ENCODE measurements at places on chromosomes 12 and 14.

- DNase-seq = no peak
These were observed 59.3 kb upstream of the BDKRB2 start for GRCh38 chr14:96145116-96145864.

DNA sequence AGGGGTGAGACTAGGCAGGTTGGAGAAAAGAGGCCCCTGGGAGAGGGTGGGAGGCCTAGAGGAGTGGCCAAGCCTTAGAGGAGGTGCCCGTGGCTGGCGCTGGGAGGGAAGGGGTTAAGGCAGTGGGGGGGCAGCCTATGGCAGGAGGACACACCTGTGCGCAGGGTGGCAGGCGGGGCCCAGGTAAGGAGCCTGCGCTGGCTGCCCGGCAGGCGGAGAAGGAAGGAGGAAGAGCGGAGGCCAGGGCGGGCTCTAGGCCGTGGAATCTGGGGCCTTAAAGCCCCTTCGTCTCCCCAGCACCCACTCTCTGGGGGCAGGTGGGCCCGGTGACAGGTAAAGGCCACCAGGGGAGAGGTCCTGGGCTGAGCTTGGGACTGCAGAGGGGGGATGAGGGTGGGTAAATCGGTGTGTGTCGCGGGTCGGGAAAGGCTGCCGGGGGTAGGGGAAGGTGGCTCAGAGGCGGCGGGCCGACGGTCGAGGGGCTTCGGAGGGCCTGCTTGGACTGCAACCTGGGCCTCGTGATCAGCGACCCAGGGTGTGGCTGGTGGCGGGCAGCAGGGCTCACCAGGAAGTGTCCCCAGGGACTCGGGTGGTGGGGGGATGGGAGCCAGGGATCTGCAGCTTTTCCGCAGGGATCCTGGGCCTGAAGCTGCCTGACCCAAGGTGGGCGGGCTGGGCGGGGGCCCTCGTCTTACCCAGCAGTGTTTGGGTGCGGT is 7.3 kb downstream of the PHB2 start:
- no peak for DNase-seq

- DNase-seq = peak; percentile 33
These were observed 49.2 kb downstream of the TESPA1 start for GRCh38 chr12:54935235-54935951.

DNA sequence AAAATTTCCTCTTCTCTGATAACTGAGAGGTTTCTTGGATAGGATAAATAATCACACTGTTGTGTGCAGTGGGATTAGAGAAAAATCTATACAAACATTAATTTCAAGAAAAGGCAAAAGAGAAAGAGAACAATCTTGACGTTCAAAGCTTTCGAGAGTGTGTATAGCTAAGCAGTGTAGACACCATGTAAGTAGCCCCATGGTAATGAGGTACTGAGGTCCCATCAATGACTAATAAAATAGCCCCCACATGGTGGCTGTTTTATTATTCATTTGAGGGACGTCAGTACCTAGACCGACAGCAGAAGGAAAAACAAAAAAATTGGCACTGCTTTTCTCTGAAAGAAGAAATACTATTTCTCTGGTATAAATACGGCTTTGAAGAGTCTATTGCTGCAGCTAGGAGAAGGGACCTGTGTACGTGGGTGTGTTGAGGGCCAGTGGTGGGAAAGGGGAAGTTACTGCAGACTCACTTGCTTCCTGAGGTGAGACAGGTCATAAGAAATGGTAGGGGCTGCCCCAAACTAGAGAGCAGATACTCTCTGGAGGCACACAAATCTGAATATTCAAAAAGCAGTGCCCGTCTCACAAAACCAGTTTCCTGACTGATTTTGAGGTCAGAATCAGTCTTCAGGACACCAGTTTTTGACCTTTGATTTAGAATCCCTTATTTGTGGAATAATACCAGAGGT is 339.8 kb downstream of the EMP1 start:
- DNase-seq = no peak

DNA sequence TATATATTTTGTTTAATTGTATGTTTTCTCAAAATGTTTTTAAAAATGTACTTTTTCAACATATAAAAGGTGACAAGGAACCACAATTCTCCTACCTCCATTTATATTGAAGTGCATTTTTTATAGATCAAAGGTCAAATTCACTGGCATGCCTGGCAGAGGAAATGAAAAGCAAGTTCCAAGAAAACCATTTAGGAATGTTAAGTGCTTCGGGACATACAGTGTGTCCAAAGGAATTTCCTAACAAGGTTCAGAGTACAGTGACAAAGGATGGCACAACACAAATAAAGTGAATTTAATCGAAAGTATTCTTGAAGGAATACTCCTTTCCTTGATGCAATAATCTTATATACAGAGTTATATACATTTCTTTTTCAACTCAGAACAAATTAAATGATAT is 242.3 kb downstream of the CCER1 start:
- DNase-seq = no peak

DNA sequence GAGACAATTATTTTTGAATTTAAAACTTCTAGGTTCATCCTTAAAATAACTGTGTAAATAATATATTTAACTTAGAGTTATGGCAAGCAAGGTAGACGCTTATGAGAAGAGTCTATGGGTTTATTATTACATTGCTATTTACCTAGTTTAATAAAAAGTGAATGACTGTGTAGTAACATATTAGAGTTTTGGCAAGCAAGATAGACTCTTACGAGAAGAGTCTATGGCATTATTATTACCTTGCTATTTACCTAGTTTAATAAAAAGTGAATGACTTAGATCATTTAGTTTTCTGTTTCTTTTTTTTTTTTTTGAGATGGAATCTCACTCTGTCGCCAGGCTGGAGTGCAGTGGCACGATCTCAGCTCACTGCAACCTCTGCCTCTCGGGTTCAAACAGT is 3.8 kb downstream of the RNF34 start:
- no peak for DNase-seq

- no peak for DNase-seq
These were observed 67.1 kb upstream of the CCND2 start for GRCh38 chr12:4206470-4206869.

DNA sequence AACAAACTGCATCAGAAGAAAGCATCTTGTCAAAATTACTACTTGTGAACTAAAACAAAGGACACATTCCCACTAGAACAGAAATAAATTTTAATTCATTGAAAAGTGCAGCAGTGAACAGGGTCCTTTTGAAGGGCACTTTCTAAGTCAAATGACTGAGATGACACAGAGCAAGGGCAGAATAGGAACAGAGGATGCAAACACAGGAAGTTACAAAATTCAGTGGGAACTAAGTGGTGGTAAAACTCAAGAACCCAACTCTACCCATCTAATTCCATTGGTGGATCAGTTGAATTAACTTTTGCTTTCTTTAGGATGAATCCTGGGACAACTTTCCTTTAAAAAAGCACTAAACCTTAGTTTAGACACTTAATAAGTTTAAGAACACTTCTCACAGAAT is 45.8 kb downstream of the GNS start:
- no peak for DNase-seq

DNA sequence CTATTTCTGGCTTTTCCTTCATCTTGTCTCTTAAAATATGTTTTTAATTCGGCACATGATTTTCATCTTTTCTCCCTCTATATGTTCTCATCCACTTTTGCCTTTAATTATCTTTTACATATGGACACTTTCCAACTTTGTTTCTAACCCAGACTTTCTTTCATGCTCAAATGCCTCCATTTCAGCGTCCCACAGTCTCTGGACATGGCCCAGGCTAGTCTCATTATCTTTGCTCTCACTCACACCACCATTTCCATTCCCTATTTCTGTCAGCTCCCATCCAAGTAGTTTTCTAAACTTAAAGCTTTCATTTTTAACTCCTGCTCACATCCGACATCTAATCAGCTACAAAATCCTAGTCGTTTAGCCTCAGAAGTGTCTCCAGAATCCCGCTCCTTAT is 14.8 kb downstream of the GTF2H3 start:
- no peak for DNase-seq

DNA sequence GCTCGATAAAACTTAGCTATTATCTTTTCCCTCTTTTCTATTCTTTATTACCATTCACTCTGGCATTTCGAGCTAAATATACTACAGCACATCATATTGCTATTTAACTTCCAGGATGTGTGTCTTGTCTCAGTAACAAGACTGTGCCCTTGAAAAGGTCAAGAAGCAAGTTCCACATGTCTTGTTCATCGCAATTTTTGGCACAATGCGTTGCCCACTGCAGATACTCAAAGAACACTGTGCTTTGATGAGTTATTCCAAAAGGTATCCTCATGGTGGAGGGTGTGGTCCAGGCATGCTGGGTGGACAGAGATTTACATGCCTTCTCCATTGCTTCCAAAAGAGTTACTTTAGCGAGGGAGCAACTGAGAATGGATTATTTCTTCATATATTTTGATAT is 6.6 kb downstream of the E2F7 start:
- DNase-seq = no peak

DNA sequence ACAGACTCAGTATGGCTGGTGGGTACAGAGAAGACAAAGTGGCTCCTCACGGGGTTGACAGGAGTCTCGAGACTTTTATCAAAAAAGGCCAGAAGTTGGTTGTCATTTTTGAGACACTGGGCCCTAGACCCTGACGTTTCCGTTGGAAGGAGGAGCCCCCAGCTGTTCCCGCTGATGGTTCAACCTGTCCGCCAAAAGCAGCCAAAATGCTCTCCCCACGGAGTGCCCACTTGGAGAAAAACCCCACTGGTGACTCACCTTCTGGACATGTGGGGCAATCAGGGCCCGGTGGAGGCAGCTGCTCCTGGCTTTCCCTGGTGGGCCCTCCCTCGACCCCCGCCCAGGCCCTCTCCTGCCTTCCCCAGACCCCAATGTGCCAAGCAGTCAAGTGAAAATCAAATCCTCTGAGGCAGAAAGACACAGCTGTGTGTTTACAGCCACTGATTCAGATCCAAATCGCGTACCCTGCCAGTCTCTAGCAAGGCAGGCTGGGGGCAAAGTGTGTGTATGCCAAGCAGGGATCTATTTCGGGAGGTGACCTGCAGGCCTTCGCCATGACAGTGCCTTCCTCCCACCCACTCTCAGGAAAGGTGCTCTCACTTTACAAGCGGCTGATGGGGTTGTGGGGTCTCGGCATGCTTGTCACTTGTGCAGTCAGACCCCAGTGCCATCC is 347.4 kb downstream of the DPF3 start:
- no peak for DNase-seq

GRCh38 chr12:123398550-123399254 is 14.8 kb downstream of the KMT5A start:
- no peak for DNase-seq

DNA sequence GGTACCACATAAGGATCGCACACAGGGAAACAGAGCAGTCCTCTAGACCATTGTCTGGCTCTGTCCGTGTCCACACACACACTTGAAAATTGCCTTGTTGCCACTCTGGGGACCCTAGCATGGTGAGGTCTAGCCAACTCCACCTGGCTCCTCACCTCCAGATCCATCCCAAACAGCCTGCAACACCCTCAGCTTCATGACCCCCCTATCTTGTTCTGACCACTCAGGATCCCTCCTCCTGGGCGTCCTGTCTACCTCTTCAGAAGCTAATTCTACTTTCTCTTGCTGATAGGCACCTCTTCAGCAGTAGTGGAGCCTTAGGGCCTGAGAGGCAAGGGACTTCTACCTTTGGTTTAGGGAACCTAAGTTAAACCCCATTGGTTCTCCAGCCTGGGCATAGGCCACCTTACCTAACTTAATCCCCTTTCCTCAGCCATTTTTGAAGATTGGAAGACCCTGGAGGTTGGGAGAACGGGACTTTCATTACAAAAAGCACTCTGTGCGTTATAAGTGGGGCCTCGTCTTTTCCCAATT is 697 bp upstream of the HOXC5 start:
- DNase-seq = no peak

DNA sequence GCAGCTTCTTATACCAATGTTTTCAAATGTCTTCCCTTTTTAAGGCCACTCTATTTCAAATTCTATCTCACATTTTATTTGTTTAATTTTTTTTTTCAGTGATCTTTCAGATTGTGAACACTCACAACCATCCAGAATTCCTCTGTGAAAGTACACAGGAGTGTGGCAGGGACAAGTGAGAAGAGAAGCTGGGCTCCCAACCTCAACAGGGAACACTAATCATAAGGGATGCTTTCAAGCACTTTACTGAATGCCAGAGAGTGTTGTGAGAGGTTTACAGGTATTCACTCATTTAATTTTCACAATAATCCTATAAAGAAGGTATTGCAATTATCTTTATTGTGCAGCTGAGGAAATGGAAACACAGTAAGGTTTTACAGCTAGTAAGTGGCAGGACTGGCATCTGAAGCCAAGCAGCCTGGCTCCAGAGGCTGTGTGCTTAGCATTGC is 60.1 kb upstream of the PYGL start:
- no peak for DNase-seq

- no peak for DNase-seq
These were observed 10.3 kb upstream of the LRP1-AS start for GRCh38 chr12:57157588-57158173.

DNA sequence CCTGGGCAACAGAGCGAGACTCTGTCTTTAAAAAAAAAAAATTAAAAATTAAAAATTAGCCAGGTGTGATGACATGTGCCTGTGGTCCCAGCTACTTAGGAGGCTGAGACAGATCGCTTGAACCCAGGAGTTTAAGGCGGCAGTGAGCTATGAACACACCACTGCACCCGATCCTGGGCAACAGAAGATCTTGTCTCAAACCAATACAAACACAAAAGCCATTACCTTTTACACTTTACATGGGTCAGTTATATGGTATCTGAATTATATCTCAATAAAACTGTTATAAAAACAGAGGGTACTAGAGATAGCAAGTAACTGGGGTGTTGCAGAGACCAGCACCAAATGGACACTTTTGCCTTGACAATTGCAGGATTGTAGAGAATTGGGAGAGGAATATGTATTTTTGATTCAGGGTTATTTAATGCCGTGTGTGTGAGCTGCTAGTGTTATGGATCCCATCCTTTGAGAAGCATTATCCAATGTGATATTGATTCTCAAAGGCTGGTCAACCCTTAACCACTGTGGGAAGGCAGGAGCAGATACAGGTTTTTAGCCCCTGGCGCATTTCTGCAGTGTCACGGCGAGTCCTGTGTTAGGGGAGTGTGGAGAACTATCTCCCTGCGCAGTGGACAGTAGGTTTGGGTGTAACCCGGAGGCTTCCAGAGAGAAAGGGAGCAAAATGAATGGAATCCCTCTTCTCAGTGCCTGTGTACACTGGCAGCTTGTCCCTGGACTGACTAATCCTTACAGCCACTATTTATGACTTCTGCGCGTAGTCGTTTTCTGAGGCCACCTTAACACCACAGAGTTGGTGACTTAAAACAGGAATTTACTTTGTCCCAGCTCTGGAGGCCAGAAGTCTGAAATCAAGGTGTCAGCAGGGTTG is 4.3 kb downstream of the PSMD9 start:
- no peak for DNase-seq

DNA sequence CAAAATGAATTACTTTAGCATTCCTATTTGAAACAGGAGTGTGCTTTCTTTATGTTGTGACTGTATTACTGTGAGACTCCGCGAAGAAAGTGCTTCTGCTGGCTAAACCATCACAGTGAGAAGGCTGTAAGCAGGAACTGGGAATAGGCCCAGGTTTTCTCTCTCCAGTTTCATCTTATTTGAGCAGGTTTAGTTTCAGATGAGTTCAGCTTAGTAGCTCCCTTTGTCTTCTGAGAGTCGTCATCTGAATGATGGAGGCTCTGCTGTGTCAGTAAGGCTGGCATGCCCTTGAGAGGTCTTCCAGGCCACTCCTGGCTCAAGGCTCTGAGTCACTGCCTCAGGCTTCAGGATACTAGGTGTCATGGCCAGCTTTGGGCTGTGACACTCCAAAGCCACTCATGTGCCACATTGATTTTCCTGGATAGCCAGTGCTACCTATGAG is 205.6 kb upstream of the RGS6 start:
- DNase-seq = no peak

All from activated T-cell treated with anti-CD3 and anti-CD28 coated beads for 24 hours (primary cell).